ENCODE measurements at places on chromosomes 7 and 10.
A peak's percentile ranks its signal among the peaks of the same experiment; 100 is the strongest.

- no peak for DNase-seq
These were observed 7.6 kb upstream of the OIT3 start for GRCh38 chr10:72885953-72886352.

DNA sequence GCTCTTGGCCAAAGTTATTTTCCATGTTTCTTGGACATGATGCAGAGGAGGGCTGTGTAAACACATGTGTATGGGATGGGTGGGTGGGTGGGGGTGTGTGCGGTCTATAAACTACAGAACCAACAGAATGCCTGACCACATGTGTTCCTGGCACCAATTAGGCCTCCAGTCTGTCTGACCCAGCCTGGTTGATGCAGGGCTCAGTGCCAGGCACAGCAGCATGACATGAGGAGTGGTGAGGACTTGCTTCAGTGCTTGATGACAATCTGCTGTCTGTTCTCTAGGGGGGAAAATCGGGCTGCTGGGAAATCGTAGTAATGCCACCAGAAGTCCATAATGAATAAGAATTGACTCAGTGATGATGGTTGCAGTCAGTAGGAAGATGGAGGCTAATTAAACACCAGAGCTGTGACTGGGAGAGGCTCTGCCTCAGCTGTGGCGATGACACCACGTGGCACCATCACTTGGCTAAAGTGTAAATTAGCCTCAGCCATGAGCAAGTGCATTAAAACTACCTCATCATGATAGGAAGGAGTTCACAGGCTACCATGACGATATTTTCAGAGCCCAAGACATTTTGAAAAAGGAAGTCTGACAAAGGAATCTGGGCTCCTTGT lies 260.1 kb upstream of the PODXL start:
- peak; percentile 95 for DNase-seq

- DNase-seq = no peak
These were observed 10.8 kb downstream of the STAMBPL1 start for GRCh38 chr10:88890681-88891381.

DNA sequence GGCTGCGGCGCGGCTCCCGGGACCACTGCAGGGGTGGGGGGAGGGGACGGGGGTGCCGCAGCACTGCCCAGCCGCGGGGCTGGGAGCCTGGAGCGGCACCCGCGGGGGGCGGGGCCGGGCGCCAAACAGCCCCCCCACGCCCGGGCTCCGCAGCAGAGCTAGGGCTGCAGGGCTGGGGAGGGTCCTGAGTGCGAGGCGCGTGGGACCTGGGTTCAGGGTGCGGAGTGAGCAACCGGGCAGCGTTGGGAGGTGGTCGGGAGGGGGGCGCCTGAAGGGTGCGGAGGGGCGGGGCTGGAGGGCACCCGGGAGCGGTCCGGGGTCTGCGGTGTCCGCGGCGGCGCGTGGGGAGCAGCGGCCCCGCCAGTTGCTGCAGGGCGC lies 528 bp downstream of the CAMK2G start:
- DNase-seq = no peak

DNA sequence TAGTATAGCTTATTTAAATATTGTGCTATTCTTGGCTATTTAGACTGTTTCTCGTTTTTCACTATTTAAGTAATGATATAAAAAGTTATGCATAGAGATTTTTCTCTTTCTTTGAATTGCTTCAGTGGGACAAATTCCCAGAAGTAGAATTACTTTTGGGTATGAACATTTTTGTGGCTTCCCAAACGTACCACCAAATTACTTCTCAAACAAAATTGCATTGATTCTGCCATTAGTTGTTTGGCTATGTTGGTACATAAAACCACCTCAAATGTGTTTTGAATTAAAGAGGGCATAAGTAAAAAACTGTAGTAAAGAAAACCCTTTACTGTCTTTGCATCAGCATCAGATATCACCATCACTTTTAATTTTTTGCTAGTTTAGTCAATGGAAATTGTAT lies 31.0 kb downstream of the AKR1B1 start:
- no peak for DNase-seq

GRCh38 chr7:129285111-129285510 lies 60.3 kb downstream of the AHCYL2 start:
- no peak for DNase-seq

- DNase-seq = no peak
These were observed 47.9 kb upstream of the FOXK1 start for GRCh38 chr7:4634166-4634565.

DNA sequence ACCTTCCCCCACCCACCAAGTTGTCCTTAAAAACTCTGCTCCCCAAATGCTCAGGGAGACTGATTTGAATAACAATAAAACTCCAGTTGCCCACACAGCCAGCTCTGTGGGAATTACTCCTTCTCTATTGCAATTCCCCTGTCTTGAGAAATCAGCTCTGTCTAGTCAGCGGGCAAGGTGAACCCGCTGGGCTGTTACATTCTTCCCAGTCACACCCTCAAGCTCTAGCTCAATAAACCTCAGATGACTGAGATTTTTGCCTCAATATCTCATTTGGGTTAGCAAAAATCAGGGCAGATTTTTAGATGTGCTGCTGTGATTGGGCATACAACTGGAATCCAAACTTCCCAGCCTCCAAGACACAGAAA lies 32.9 kb downstream of the SVOPL start:
- no peak for DNase-seq

DNA sequence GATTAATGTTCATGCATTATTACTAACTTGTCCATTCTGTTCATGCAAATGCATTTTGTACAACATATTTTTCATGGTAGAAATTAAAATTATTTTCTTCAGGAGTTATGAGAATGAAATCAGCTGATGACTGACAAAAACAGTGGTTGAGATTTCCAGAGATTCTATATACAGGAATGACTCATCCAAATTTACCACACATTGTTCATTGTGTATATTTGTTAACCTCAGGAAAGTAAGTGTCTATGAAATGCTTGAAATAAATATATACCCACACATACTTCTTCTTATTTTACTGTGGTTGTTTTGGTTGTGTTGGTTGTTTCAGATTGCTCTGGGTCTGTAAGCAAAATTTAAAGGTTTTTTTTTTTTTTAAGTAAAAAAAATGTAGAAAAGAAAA lies 108.1 kb upstream of the SP8 start:
- DNase-seq = no peak

DNA sequence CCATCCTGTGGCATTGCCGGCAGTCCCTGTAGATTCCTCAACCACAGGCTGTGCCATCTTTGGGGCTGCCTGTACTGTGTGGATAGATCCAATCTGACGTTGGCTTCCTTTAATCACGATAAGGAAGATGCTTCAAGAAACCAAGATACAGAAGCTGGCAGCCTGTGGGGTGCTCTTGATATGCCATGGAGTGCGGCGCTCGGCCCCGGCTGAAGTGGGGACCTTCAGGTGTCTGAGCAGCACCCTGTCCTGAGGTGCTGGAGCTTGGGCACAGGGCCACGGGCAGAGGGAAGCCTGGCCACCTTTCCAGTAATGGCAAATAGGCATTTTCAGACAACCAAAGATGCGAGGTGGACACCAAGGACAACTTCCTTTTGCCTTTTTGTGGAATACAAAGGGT lies 139.5 kb downstream of the ACTR3B start:
- no peak for DNase-seq

- DNase-seq = no peak
These were observed 163.2 kb downstream of the TNS3 start for GRCh38 chr7:47418601-47419309.

DNA sequence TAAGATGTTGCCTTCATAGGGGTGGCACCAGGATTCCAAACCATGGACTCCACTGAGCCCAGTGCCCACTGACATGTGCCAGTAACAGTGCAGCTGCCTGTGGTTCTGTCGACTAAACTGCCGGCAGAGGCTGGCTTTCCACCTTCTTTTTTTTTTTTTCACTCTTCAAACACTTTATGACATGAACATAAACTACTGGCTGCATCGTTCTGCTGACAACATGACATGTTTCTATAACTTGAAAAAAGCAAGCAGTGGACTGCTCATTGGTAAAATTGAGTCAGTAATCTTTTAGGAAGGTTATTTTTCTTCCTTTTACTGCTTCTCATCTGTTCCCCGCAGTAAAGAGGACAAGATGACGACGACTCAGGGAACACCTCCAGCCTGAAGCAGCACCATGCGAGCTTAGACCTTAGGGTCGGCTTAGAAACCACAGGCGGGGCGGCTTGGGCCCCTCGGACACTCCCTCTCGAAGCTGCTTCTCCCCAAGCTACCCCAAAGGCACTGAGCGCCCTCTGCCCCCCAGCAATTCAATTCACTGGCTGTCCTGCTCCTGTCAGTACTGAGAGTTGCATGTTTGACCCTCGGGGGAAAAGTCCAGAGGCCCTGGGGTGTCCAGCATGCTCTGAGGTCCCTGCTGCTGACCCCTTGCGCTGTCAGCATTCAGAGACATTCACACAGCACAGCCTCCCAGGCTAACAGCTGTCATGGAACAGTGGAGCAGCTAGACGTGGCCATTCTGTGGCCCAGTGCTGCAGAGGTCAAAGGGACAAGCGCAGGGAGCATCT lies 112.5 kb downstream of the EGFR start:
- no peak for DNase-seq

- DNase-seq = no peak
These were observed 4.8 kb upstream of the TRDMT1 start for GRCh38 chr10:17206210-17206709.

Data from NCI-H1694 treated with DMSO at 0.1 percent for 48 hours (cell line).